ENCODE measurements at places on chromosomes 7 and 10.
A peak's percentile ranks its signal among the peaks of the same experiment; 100 is the strongest.

- no peak for DNase-seq
Observed at GRCh38 chr10:10584161-10584560, 433.5 kb upstream of the CELF2 start.

DNA sequence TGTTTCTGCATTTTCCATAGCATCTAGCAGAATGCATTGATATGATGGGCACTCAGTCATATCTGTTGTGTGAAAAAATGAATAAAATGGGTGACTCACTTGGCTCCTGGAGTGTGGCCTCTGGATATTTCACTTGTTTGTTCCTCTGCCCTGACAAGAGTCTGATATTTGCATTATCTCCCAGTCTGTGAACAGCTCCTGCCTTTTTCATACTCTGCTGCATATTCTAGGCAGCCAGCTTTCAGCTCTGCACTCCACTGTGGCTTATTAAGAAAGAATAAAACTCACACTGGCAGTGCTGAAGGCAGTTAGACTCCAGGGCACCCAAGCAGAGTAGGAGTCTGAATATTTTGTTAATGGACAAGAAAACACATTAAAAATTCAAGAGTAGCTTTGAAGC, 623.9 kb downstream of the SORCS1 start:
- no peak for DNase-seq

DNA sequence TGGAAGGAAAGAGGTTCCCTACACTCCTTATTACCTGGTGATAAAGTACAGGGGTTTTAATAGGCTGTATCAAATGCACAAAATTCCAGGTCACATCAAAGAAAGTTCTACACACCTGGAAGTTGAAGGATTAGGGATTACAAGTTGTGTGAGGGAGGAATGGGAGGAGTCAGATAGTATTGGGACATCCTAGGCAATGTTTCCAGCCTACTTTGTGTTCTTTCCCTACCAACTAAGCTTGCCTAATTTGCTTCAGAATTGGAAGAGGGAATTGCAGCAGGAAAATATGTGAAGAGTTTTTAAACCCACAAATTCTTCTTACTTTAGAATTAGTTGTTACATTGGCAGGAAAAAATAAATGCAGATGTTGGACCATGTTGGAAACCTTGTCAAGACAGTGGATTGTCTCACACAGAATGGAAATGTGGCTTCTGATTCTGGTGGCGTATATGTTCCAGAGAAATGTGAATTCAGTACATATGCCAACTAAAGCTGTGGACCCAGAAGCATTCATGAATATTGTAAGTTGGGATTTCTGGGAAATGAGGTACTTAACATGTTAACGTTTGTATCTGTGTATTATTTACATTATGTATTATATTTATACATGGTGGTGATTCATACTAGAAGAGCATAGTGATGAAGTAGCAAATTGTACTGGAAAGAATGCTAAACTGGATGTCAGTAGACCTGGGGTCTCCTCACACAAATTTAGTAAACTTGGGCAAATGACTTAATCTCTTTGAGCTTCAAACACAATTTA, at the start of gene LIPM:
LIPM (plus strand) TSS at position 208 of the 763 bp plus-strand sequence; CDS start at position 375, 167 bp downstream.
- no peak for DNase-seq

- no peak for DNase-seq
Observed at GRCh38 chr7:111199643-111200042, 108.7 kb downstream of the LRRN3 start.

DNA sequence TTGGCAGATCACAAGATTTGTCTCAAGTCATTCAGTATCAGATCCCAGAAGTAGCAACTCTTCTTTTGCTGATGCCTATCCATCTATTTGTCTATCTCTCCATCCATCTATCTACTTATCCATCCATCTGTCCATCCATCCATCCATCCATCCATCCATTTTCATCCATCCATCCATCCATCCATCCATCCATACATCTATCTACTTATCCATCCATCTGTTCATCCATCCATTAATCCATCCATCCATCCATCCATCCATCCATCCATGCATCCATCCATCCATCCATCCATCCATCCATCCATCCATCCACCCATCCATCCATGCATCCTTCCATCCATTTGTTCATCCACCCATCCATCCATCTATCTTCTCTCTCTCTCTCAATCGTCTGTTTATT, 142.7 kb downstream of the PFKFB3 start:
- DNase-seq, result no peak

- DNase-seq, result no peak
Observed at GRCh38 chr7:140033036-140033435, 29.7 kb downstream of the PARP12 start.

DNA sequence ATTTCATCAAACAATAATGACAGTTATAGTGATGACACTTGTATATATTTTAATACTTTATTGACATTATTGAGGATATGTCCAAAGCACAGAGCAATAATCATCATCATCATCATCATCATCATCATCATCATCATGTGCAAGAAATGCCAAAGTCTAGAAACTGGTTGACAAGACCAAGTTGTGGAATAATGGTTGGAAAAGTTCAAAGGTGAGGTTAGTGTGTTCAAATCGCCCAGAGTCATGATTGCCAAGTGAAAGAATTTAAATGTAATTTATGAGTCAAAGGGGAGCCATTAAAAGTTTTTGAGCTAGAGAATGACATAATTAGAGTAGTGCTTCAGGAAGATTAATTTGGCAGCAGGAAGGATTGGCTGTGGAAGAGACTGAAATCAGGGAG, 852.4 kb downstream of the SORCS1 start:
- no peak for DNase-seq

- no peak for DNase-seq
Observed at GRCh38 chr7:100124301-100125230, 2.2 kb upstream of the MBLAC1 start.

GRCh38 chr10:87635498-87636312, 24.0 kb upstream of the PAPSS2 start:
- no peak for DNase-seq

GRCh38 chr7:34949361-34949760, 87.9 kb downstream of the DPY19L1 start:
- DNase-seq, result no peak

GRCh38 chr7:103114576-103115008, 34.3 kb downstream of the NAPEPLD start:
- DNase-seq, result no peak

- no peak for DNase-seq
Observed at GRCh38 chr7:48305661-48306060, 134.4 kb downstream of the ABCA13 start.

DNA sequence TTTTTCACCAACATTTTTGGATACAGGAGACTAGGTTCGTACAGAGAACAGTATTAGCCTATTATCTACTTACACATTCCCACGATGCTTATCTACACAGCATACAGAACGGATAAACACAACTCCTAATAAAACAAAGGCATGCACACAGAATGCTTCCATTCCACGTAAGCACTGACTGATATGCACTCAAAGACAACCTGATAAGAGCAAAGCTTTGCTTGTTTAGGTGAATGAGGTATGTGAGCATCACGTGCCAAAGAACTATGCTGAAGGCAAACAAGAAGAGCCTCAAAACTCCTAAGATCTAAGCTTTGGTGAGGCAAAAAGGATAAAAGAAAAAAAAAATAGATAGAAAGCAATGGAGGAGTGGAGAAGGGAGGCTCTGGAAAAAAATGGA, 413.5 kb upstream of the LRRN3 start:
- DNase-seq, result no peak

DNA sequence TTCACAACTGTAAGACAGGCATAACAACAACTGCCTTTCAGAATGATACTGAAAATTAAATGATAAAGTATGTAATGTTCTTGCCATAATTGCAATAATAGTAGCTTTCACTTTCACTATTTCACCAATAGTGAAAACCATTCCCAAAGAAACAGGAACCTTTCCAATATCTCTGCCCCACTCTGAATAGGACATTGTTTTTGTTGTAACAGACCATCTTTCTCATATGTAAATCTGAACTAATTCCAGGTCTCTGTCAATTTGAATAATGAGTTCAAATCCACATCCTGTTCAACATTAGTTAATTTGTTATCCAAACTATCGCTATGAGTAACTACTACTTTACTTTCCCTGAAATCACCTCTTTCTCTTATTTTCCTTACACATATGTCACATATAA, 148.0 kb downstream of the LRRN3 start:
- no peak for DNase-seq

- no peak for DNase-seq
Observed at GRCh38 chr10:120042705-120043104, 150.2 kb downstream of the SEC23IP start.

- no peak for DNase-seq
Observed at GRCh38 chr7:20503278-20503950, 112.1 kb upstream of the ABCB5 start.

GRCh38 chr7:76303202-76304147, 1.0 kb downstream of the HSPB1 start:
- DNase-seq, result peak; percentile 93

DNA sequence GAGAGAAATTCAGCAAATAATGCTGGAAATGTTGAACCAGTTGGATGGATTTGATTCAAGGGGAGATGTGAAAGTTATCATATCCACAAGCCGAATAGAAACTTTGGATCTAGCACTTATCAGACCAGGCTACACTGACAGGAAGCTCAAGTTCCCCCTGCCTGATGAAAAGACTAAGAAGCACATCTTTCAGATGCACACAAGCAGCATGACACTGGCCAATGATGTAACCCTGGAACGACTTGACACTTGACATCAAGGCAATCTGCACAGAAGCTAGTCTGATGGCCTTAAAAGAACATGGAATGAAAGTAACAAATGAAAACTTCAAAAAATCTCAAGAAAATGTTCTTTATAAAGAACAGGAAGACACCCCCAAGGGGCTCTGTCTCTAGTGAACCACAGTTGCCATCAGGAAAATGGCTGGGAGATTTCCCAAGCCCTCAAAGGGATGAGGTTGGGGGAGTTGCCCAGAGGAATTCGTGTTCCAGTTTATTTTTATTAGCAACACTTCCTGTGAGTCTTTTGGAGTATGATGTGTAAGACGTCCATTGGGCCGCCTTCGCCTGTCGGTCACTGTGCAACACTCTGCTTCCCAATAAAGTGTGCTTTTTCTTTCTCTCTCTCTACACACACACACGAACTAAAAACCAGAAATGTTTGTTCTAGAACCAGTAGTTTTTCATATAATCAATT, 200.0 kb downstream of the HIBADH start:
- no peak for DNase-seq

- DNase-seq, result no peak
Observed at GRCh38 chr7:120398284-120399000, 125.5 kb downstream of the KCND2 start.

DNA sequence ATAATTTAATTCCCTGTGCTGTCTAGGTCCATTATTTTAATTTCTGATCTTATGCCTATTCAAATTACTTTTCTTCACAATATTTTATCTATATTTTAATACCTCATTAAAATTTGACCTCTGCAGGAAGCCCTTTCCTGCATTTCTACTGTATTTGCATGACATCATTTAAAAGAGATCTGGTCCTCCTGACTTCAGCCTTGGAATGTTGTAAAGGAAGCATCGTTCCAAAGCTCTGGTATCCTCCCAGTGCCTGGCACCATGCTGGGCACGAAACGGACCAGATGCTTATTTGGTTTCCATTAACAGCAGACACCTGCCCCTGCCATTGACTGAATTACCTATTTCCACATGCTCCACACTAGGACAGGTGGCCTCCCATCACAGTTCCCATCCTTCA, 247.5 kb downstream of the KLF6 start:
- no peak for DNase-seq

DNA sequence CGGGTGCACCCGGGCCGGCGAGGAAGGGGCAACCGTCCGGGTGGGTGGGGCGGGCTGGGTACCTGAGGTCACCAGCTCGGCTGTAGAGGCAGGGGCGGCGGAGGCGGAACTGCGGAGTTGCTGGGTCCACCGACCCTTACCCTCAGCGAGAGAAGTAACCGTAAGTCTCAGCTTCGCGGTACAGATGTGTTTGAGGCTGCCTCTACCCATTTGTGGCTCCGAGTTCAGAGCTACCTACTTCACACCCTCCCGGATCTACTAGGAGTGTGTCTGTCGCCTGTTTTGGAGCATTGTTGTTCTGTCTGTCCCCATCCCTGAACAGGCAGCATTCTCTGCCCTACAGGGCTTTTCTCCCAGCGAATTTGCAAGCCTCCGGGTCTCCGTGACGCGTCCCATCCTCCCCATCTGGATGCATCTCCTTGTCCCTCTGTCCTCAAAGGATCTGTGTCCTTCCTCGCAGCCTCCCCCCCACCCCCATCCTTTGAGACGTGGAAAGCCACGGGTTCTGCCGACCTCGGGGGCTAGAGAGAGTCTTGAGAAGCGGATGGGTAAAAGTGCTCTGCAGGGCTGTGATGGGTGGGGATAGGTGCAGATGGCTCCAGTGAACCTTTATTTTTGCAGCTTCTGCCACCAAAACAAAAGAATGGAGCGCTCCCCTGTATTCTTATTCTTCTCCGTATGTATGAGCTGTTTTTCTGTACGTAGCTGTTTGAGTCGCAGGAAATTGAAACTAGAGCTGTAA, 757 bp downstream of the ANKIB1 start:
- no peak for DNase-seq

DNA sequence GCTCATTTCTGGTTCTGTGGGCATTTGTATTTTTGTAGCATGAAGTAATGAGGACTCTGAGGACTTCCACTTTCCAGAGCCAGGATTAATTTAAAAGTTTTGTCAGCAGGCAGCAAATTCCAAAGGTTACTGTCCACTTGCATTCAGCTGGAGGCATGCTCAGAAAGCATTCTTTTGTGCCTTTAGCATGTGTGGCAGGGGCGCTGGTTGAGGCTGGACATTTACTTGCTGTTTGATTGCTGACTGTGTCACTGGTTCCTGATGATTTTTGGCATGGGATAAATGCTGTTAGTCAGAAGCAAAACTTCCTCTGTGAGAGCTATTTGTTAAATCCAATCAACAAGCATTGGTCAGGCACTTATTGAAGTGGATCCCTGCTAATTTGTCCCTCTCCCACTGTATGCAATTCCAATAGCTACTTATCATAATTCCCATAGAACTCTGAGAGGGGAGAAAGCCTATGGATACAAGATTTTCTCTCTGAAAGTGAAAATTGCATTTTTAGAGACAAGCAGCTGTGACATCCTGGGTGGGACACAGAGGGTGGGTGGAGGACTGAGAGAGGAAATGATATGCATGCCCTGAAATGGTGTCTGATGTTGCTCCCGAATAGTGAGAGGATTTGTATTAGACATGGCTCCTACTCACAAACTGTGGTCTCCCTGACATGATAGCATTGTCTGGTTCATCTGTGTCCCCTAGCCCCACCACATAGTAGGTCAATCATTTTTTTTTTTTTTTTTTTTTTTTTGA, 161.2 kb upstream of the WDR11 start:
- no peak for DNase-seq

DNA sequence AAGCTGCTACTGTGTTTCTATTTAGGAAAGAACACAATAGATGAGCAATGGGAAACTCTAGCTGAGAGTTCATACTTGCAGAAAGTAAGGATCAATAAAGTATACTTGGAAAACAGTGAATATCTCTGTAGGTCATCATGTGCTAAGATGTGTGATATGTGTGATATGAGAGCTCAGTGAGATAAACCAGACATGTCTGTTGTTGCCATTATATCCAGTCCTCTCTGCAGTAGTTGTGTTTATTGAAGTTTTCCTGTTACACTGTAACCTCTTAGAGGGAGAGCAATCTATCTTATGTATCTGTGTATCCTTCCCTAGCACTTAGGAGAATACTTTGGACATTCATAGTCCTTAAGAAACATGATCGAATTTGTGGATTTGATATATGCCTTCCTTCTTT, 19.1 kb downstream of the TRUB1 start:
- DNase-seq, result no peak
